ENCODE measurements at places on chromosomes 4 and X.
A peak's percentile ranks its signal among the peaks of the same experiment; 100 is the strongest.

DNA sequence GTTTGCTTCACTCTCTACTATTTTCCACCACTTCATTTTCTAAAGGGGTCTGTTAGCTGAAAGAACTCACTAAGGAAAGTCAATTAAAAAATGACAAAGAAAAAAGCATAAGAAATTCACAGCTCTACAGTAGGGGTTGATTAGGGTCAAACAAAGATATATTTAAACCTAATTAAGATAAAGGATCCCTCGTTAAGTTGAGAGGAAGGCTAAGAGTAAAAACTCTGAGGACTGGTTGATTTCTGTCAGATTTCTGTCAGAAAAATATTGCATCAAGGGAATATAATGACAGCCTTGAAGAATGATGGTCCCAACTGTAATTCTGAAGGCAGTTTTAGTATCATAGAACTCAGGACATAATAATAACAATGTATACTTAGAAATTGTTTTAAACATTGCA lies 218.0 kb downstream of the QDPR start:
- no peak for DNase-seq

DNA sequence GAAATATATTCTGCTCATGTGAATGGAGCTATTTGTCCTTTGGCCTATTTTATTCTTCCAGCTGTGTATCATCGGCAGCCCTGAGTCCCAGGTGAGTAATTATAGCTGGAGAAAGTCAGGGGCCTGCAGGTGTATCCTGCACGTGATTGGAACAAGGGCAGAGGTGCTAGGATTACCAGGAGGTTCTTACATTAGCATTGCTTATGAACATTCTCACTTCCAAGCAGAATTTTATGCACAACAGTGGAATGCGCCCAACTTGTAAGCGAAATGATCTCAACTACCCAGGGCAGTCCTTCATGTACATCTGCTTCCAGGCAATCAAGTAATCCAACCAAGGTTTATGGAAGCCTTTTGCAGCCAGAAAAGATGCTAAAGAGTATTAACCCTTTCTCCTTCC lies 68.9 kb upstream of the NRK start:
- no peak for DNase-seq

DNA sequence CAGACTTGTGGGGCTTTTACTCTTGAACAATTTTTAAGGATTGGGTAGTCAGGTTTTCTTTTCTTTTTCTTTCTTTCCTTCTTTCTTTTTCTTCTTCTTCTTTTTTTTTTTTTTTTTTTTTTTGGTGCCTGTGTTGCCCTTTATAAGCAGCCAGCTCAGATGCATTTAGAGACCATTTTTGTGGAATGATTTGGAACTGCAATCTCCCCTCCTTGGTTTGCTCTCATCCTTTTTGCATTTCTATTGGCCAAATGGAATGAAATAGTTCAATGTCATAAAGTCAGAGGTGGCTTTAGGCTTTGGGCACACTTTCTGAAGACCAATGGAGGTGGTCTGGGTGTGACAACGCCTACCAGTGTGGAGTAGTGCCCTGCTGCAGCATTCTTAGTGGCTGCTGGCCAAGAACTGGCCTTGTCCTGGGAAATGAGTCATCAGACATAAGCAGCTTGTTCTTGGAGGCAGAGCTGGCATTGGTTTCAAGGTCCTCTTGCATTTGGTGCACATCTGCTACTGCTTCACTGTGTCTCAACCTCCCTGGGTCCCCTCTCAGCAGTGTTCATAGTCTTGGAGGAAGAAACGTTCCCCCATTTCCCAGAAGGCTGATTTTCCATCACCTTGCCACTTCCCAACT lies 84.5 kb downstream of the CT47B1 start:
- DNase-seq, result no peak

GRCh38 chr4:13992975-13993520 lies 365.5 kb upstream of the BOD1L1 start:
- DNase-seq, result no peak

DNA sequence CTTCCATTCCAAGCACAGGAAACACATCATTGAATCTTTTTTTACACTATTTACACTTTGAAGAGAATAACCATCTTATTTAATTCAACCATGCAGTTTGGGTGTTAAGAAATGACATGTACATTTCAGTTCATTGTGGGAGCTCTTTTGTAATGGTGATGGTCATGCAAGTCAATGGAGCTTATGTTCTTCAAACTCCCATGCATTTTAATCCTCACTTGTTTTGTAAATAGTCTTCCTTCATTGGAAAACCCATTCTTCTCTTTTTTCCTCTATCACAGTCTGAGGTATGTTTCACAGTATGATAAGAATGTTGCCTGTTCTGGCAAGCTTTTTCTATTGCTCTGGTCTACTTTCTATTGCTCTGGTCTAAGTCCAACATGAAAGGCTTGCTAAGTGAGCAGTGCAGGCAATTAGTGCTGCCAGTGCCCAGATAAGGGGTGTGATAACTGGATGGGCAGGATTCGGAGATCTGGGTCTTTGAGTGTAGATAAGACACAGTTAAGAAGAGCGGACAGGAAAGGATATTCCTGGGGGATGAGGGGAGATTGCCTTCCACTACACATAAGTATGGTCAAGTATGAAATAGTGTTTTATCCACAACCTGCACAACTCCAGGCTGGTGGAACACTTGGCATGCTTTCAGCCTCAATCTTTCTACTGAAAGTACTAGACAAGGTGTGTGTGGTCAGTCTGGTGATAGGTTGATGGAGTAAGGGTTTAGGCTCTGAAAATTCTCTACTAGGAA lies 17.1 kb downstream of the AFP start:
- DNase-seq, result peak; percentile 87

GRCh38 chrX:896256-896655 lies 265.7 kb downstream of the SHOX start:
- DNase-seq, result no peak

DNA sequence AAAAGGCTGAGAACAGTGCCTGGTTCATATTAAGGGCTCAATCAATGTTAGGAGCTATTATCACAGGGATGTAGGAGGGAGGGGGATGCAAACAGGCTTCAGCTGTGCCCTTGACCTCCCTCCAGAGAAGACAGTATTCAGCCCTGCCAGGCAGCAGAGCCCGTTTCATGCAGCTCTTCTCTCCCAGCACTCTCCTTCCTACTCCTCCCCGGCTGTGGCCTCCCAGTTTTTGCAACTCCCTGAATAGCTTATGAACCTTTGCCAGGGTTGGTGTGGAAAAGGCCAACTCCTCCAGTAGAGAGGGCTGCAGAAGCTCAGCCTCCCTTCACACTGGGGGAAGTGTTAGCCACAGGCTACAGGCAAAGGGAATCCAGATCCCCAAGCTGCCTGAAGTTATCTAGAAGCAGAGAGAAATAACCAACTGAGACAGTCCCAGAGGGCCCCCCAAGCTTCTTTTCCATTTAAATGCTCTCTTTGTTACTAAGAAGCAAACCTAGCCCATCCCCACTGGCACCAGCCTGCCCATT lies 31.7 kb upstream of the APLN start:
- no peak for DNase-seq

DNA sequence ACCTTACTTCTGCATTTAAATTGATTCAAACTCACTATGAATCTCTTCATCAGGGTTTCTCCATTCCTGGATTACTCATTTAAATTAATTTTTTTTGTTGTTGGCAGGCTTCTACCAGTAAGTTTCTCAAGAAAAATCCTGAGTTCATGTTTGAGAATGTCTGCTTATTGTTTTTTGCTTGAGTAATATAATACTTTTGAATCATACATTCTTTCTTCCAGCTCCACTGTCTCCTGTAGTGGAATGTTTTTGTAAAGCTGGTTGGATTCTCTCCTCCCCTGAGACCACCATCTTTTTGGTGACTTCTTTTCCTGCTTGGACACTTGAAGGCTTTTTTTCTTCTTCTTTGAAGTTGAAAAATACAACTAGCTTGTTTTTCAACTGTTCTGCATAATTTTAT lies 4.3 kb upstream of the MID1IP1 start:
- DNase-seq, result no peak

DNA sequence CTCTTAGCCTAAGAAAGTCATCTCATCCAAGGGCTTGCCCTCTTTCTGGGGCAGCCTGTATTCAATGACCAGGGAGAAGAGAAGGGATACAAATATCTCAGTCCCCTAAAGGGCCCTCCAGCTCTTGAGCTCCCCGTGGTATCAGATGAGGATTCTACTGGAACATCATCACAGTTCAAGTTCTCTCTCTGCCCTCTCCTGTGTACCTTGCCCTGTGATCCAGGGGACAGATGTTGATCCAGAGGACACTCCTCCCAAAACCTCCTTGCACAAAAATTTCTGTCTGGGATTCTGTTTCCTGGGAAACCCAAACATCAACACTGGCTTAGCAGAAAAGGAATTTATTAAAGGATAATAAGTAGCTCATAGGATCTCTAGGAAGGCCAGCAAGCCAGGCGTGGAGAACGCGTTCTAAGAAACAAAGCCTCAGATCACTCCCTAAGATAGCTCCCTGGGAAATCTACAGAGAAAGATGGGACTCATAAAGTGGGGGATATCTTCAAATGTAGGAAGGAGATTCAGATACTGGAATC lies 296.3 kb upstream of the KLF3 start:
- DNase-seq, result no peak

DNA sequence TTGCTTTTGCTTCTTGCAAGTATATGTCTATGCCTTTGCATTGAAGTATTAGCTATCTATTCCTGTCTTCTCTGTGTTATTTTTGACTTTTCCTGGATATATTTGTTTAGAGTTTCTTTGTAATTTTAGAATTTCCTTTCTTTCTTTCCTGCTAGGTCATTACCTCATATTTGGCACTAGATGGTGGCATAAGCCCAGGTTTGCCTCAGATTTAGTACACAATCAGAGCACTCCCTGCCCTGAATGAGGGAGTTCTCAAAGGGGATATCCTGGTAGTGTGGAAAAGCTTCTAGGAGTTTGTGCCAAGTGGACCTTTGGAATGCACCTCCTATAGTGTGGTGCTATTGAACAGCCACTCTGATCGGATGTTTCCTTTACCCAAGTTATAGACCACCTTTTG lies 181.6 kb downstream of the UGT8 start:
- DNase-seq, result peak; percentile 5

DNA sequence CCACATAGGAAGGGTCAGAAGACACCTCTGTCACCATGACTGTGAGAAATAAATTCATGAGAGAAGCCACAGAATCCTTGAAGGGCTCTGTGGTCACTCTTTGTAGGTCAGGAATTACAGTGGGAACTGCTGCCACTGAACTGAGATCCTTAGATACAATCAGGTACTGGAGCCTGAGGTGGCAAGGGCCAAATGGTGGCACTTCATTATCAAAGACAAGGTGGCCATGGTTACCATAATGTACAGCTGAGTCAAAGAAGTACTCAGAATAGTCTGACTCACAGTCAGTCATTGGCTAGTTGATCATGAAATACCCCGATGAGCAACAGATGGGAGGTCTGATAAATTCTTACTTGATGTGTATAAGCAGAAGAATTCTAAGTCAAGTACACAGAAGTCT lies 131.9 kb downstream of the RTL3 start:
- DNase-seq, result no peak

DNA sequence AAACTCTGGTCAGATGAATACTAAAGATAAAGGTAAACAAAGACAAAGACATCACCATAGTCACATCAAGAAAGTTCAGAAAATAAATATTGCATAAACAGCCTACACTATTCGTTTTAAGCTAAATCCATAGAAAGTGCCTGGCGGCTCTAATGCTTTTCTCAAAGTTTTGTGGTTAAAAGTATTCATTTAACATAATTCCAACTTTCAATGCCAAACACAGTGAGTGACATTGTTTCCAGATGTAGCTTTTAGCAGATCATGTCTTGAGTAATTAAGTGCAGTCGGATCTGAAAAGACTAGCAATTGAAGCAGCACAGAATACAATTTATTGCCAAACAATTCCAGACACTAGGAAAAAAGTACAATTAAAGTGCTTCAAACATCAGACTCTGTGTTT lies 287.1 kb upstream of the ADGRL3 start:
- no peak for DNase-seq

DNA sequence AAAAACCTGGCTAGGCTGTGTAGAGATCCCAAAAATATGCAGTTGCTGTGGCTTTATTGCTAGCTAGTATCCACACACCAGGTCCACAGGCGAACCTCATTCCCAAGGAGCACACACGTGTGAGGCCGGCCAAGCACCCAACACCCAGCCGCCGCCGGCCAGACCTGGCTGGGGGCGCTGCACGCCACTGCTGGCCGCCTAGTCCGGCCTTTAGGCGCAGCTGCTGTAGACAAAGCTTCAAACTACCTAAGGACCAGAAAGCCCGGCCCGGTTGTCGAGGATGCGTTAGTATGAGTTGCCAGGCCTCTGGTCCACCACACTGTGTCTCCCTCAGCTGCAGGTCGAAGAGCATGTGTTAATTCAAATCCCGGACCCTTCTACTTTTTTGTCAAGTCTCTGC lies 3.1 kb downstream of the POU3F4 start:
- DNase-seq, result no peak

DNA sequence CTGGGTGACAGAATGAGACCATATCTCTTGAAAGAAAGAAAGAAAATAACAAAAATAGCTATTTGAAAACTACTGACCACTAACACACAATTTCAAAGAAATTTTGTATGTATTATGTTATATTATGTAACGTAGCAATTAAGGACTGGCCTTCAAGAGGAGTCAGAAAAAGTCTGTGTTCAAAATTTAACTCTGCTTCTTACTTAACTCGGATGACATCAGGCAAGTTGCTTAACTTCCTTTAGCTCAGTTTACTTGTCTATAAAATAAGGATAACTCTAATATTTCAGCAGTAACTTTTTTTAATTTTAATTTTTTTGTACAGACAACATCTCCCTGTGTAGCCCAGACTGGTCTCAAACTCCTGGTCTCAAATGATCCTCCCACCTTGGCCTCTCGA lies 14.6 kb upstream of the PRSS12 start:
- DNase-seq, result no peak

DNA sequence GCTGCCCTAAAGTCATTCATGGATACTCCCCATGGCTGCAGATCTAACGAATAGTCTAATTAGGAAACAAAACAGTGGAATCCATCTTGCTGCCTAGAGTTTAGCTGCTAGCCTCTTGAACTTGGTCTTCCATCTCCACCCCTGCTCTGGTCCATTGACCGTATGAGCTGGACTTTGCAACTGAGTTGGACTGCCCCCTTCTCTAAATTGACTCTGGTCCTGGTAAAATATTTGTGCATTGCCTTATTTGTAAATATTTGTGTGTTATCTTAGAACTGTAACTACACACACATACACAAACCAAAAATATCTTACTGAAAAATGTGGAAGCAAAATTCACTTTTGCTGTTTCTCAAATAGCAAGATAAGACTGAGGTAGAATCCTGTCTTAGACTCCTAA lies 181.3 kb downstream of the NWD2 start:
- DNase-seq, result no peak

GRCh38 chr4:167885071-167885470 lies 207.3 kb upstream of the ANXA10 start:
- no peak for DNase-seq

DNA sequence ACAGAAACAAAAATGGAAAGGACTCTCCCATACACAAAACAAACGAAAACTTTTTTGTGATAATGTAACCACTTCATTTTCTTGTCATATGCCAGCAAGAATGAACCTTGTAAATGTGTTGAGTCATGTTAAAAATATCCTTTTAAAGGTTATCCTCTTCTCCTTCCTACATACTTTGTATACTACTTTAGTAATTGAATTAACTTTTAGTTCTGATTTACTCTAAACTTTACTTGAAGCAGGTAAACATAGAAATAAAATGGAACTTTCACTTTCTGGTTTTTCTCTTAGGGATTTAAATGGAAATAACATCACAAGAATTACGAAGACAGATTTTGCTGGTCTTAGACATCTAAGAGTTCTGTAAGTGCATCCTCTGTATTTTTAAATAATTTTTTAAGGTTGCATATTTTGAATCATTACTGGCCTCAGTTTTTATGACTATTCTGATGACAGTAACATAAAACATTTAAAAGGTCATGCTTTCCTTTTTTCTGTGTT lies 4.7 kb downstream of the SLIT2 start:
- DNase-seq, result no peak

GRCh38 chr4:185040523-185040922 lies 22.2 kb downstream of the HELT start:
- no peak for DNase-seq
